ENCODE measurements at places on chromosomes 16 and 17. TPM values are rescaled to one million over a fixed set of nuclear protein-coding genes. Genes with fewer than 3 reads are reported as not detected.

The EVPLL gene
- not detected for total RNA-seq

DNA sequence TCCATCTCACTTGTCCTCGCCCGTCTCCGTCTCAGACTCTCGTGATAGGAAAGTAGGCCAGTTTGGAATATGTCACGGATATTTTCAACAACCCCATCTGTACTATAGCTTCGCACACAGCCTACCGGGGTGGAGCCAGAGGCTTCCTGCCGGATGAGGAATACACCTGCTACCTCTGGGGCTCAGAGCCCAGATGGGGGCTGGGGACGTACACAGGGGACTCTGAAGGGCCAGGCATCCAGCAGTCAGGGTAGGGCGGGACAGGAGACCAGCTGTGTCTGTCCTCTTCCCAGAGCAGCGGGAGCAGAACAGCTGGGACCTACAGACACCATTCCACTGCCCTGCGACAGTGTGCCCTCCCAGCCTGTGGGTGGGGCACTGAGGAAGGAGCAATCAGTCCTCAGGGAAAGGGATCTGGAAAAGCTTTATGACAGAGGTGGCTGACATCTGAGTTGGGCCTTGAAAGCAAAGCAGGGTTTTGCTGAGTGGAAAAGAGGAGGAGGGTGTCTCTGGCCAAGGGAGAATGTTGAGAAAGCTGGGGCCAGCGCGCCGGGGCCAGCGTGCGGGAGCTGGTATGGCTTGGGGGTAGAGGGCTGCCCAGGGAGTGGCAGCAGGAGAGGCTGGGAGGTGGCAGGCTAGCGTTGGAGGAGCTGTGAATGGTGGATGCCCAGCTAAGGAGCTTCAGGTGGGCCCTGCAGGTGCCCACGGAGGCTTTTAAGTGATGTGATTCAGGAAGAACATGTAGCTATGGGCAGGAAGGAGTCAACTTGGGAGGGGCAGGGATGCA lies 11.5 kb upstream of the SRCIN1 start:
- DNase-seq = peak; percentile 72
- no peaks in the 10 kb centered on the region for H3K4me1 ChIP-seq
- H3K36me3 ChIP-seq = no peaks in the 10 kb centered on the region
- no peak overlapping the region for H3K27ac ChIP-seq
- no peak overlapping the region for H3K4me3 ChIP-seq

The EMP2 gene
- 19.0 TPM for total RNA-seq

DNA sequence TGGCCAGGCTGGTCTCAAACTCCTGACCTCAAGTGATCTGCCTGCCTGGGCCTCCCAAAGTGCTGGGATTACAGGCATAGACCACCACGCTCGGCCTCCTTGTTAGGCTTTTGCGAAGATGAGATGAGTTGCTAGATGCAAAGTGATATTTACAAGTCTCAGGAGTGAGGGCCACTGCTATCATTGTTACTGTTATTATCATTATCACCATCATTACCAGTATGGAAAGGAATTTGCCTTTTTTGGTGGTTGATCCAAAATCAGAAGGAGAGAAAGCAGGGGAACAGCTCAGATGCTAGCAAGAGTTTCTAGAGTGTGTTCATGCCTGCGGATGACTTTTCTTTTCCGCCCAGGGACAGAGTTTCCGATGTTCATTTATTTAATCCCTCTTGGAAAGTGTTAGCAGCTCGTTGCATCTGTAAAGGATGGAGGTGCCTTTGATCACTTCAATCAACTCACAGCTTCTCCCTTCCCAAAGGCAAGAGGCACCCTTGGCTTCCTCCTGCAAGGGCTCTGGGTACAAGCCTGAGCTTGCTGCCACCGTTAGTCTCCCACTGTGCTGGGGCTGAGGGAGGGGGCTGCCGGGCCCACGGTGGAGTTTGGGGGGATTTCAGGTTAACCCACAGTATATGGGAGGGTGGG lies 21.6 kb downstream of the ITPRIPL2 start:
- no peaks in the 10 kb centered on the region for H3K27me3 ChIP-seq
- H3K4me3 ChIP-seq = peak overlapping the region; percentile 2
- H3K27ac ChIP-seq = no peak overlapping the region

The TLCD1 gene
- 12.1 TPM for total RNA-seq

The EXOC3L1 gene
- 0.97 TPM for total RNA-seq

- no peak overlapping the region for H3K4me3 ChIP-seq
- no peaks in the 10 kb centered on the region for H3K27me3 ChIP-seq
- H3K27ac ChIP-seq = no peak overlapping the region
- peaks cover 4% of the 10 kb centered on the region for H3K4me1 ChIP-seq
- peak; percentile 51 for DNase-seq
Measured at GRCh38 chr16:89695875-89696669, 5.4 kb downstream of the SPATA2L start.

All from endodermal cell (in vitro differentiated cells).